ENCODE measurements at places on chromosomes 3 and 15.

GRCh38 chr15:57548835-57549234 lies 42.9 kb upstream of the MYZAP start:
- DNase-seq: no peak

DNA sequence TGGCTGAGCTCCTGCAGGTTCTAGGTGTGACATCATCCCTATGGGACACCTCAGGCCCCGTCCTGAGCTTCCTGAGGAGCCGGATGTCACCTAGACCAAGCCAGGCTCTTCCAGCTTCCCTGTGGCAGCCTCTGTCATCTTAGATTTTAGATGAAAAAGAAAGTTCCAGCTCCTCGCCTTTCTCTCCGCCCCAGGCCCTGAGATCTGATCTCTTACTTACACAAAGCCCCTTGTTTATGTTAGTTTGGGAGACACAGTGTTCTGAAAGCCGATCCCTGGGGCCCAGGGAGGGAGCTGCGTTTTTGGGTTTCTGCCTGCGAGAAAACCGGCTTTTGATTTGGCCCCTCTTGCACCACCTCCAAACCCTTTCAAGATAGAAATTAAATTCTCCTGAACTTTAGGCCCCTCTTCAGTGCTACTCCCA lies 40.2 kb upstream of the FAM107A start:
- DNase-seq: no peak

- DNase-seq: peak; percentile 69
Measured at GRCh38 chr3:158801696-158802408, at the start of gene MFSD1. TSS of gene MFSD1 (plus strand) at chr3:158802054. CDS start at chr3:158802153, 99 bp downstream.

GRCh38 chr3:180093535-180093934 lies 56.8 kb upstream of the PEX5L start:
- DNase-seq: no peak

All from kidney glomerular epithelial cell (primary cell).